Effector memory CD4-positive, alpha-beta T cell (primary cell): ENCODE measurements at places on chromosomes 3 and 15.

DNA sequence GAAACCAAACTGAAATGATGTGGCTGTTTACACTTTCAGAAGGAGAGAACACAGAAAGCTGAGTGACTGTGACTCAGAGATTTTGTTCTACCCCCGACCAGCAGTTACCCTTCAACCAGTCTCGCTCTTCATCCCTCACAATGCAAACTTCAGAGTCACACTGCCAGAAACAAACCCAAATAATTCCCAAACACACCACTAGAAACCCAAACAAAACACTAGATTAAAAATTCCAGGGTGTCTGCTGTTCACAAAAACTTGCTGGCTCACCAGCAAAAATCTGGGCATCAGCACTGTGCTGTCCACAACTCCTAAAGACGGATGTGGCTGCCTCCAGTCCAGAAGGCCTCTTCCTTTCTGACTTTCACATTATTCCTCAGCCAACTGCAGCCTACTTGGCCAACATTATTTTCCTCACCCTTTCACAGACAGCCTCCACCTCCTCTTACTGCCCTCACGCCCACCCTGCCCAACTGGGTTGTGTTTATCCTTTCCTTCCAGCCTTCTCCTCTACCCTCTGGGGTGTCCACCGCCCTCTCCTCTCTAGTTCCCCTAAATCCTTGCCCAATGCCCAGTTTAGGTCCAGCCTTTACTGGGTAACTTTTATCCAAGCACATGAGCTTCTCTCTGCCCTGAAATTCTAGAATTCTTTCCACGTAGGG is 71.4 kb downstream of the MECOM start:
- H3K4me3 ChIP-seq: no peak overlapping the region
- no peak for DNase-seq
- no peaks in the 10 kb centered on the region for H3K27me3 ChIP-seq
- H3K4me1 ChIP-seq: no peaks in the 10 kb centered on the region
- no peaks in the 10 kb centered on the region for H3K36me3 ChIP-seq

- DNase-seq: no peak
- no peaks in the 10 kb centered on the region for H3K27me3 ChIP-seq
- no peak overlapping the region for H3K27ac ChIP-seq
- H3K4me1 ChIP-seq: no peaks in the 10 kb centered on the region
These were observed 304.4 kb downstream of the FGF12 start for GRCh38 chr3:192422997-192423342.

GRCh38 chr15:88113613-88114308 is 142.8 kb downstream of the NTRK3 start:
- H3K27me3 ChIP-seq: no peaks in the 10 kb centered on the region
- H3K27ac ChIP-seq: no peak overlapping the region
- H3K4me3 ChIP-seq: no peak overlapping the region
- H3K36me3 ChIP-seq: no peaks in the 10 kb centered on the region
- no peak for DNase-seq
- no peaks in the 10 kb centered on the region for H3K4me1 ChIP-seq

DNA sequence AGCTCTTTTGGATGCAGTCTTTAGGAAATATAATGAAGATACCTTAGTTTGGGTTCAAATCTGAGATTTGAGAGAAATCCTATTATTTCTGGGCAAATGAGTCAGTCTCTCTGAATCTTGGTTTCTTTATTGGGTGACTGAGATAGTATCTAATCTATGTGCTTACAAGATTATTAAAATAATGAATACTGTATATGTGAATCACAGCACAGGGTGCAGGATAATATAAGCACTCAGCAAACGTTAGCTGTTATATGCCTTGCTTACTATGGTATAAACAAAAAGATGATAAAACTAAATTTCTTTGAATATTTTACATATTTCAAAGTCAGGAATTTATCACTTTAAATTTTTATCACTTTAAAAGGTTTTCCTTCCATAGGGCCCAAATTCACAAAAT is 29.6 kb downstream of the FGF7 start:
- H3K27me3 ChIP-seq: no peaks in the 10 kb centered on the region
- no peak overlapping the region for H3K4me3 ChIP-seq
- DNase-seq: no peak
- no peaks in the 10 kb centered on the region for H3K4me1 ChIP-seq

- no peak overlapping the region for H3K27ac ChIP-seq
- DNase-seq: no peak
- no peaks in the 10 kb centered on the region for H3K27me3 ChIP-seq
- no peak overlapping the region for H3K4me3 ChIP-seq
- H3K4me1 ChIP-seq: no peaks in the 10 kb centered on the region
These were observed 877.3 kb downstream of the MCTP2 start for GRCh38 chr15:95108673-95109072.

DNA sequence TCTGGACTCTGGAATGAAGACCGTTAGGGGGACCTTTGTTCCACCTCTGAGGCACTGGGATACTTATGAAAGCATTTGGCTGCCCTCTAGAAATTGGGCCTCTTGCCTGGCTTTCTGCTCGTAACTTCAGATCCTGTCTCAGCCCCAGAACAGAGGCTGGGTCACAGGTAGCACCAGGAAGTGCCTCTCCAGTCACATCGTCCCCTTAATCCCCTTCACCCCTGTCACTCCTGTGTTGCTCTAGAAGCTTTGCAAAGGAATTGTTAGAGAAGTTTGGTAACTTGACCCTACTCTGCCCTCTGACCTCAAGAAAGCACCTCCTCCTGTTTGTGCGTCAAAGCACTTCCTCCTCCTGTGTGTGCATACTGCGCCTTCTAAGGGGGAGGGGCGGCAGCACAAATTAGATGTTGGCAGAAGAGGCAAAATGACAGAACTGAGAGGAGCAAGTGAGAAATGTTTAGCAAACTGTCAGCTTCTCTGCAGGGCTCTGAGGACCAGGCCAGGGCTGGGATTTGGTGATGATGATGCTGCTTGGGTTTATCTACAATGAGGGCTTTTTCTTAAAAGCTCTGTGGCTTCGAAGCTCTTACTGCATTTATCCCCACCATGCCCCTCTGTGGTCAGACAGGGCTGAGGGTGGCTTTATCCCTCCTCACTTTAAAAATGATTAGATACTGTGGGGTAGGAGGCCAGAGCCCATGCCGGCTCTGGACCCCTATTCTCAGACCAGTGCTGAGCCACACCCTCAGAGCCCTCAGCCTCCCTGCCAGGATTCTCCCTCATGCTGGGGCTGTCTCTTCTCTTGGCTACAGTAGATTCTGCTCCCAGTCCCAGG is 76.2 kb downstream of the LARS2 start:
- DNase-seq: no peak
- no peaks in the 10 kb centered on the region for H3K4me1 ChIP-seq
- H3K27me3 ChIP-seq: no peaks in the 10 kb centered on the region

GRCh38 chr3:21750831-21751391 is at the start of gene ZNF385D:
Gene ZNF385D (minus strand): TSS chr3:21751210. CDS start chr3:21750916, 294 bp downstream.
- no peak within 1 kb of the TSS for H3K27ac ChIP-seq
- no peaks in the 10 kb centered on the region for H3K36me3 ChIP-seq
- no peak within 1 kb of the TSS for H3K4me3 ChIP-seq
- H3K27me3 ChIP-seq: no peaks in the 10 kb centered on the region

- H3K4me1 ChIP-seq: peaks cover 27% of the 10 kb centered on the region
- H3K36me3 ChIP-seq: no peaks in the 10 kb centered on the region
- H3K27ac ChIP-seq: no peak overlapping the region
- peak; percentile 26 for DNase-seq
These were observed 276.6 kb downstream of the UACA start for GRCh38 chr15:70486451-70487386.

DNA sequence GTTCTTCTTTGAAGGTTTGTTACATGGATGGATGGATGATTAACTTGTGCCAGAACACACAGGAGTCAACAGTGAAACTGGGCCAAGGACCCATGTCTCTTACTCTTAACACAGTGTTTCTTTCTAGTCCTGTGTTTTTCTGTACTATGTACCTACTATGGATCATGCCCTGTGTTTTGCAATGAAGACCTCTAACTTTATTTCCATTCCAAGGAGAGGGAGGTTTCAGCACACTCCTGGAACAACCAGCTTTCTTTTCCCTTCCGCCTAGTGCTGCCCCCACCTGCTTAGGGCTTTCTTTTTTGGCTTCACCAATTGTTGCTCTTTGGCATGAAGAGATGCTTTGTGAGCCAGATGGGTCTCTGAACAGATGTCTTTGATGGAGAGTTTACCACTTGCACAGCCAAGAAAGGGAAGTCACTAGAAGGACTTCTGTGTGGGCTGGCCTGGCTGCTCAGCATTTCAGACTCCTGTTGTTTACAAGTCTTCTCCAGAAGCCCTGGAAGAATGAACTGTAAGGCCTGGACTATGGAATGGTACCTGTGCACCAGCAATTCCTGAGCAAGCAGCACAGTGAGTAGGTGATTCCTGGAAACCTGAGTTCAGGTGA is 44.5 kb downstream of the SNAPC5 start:
- H3K27ac ChIP-seq: no peak overlapping the region
- DNase-seq: no peak

DNA sequence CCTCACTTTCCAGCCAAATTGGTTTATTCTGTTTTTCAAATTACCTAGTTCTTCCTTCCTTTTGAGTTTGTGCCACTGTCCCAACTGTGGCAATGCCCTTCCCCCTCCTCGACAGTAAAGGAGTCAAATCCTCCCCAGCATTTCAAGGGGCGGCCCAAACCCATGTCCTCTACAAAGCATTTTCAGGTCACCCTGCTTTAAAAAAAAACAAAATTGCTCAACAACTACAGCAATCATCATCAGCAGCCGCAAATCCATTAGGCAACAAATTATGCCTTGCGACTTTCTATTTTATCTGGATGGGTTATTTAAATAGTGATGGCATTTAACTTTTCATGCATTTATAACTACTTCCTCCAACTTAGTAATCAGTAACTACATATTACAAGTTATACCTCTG is 32.7 kb downstream of the PLD1 start:
- no peak overlapping the region for H3K27ac ChIP-seq
- H3K4me1 ChIP-seq: no peaks in the 10 kb centered on the region
- DNase-seq: no peak
- no peaks in the 10 kb centered on the region for H3K36me3 ChIP-seq
- H3K27me3 ChIP-seq: no peaks in the 10 kb centered on the region

- H3K4me1 ChIP-seq: no peaks in the 10 kb centered on the region
- DNase-seq: no peak
- H3K4me3 ChIP-seq: no peak overlapping the region
- H3K27me3 ChIP-seq: no peaks in the 10 kb centered on the region
- H3K27ac ChIP-seq: no peak overlapping the region
These were observed 64.1 kb downstream of the ABCC5 start for GRCh38 chr3:183953471-183954070.

DNA sequence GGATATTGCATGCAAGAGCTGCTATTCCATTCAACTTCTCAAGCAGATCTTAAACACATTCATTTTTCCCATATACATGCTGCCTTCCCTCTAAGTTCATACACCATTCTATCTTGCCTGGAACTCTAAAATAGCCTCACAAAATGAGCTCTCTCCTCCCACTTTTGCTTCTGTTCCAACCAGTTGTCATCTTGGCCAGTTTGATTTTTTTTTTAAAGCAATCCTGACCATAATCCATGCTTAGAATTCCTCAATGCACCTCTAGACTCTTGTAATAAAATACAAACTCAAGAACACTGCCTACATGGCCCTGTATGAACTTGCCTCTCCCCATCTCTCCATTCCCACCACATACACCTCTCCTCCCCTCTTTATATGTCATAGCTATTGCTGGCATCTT is 68.6 kb upstream of the NPHP3 start:
- H3K4me3 ChIP-seq: no peak overlapping the region
- no peaks in the 10 kb centered on the region for H3K4me1 ChIP-seq
- no peaks in the 10 kb centered on the region for H3K36me3 ChIP-seq
- no peak overlapping the region for H3K27ac ChIP-seq
- H3K27me3 ChIP-seq: no peaks in the 10 kb centered on the region

DNA sequence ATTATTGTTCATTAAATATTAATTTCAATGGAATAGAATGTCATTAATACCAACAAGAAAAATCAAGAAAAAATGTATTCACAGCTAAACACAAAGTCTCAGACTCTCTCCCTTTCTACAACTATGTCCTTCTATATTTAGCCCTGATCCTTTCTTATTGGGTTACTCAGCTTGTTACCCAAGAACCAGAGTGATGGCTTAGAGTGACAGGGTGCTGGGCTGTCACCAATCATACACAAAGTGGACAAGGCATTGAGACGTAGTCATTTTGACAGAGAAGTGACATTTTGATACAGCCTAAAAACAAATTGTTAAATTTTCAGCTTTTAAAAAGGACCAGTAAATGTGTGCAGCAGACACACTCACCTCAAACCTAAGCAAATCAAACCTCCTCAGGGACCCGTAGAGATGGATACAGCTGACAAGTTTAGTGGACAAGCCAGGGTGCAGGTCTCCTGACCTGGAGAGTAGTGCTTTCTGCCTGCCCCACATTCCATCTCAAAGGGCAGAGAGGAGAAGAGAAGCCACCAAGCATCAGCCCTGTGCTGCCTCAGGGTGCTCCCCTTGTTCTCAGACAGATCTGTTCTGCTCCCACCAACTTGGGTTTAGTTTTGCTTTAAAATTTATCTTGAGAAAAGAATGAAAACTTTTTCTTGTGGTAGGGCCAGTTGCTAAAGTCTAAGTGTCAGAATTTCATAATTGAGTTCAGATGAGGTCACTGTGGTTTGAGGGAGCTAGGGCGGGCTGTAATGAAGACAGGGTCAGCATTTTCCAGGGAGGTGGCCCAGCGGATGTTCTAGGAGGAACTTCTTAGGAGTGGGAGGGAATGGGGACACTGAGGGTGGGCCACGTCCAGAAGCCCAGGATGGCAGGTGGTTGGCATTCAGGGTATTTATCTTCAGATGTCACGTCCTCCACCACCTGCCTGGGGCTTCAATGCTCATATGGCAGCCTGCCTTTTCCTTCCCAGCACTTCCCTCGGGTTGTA is 136.5 kb upstream of the TBL1XR1 start:
- H3K27me3 ChIP-seq: no peaks in the 10 kb centered on the region
- no peak for DNase-seq
- no peak overlapping the region for H3K27ac ChIP-seq
- H3K4me1 ChIP-seq: peaks cover 3% of the 10 kb centered on the region
- H3K4me3 ChIP-seq: no peak overlapping the region
- H3K36me3 ChIP-seq: no peaks in the 10 kb centered on the region

- H3K4me1 ChIP-seq: no peaks in the 10 kb centered on the region
- no peaks in the 10 kb centered on the region for H3K27me3 ChIP-seq
- H3K4me3 ChIP-seq: no peak overlapping the region
- no peak for DNase-seq
These were observed 33.2 kb downstream of the MKRN2 start for GRCh38 chr3:12590096-12590495.

GRCh38 chr3:100518983-100519382 is 26.6 kb downstream of the TMEM45A start:
- no peak for DNase-seq
- H3K4me3 ChIP-seq: no peak overlapping the region
- no peaks in the 10 kb centered on the region for H3K4me1 ChIP-seq
- no peaks in the 10 kb centered on the region for H3K27me3 ChIP-seq
- no peak overlapping the region for H3K27ac ChIP-seq
